ENCODE measurements at places on chromosomes 1 and 21.
A peak's percentile ranks its signal among the peaks of the same experiment; 100 is the strongest.

GRCh38 chr1:89198081-89198480 is 661 bp downstream of the GBP4 start:
- DNase-seq, result peak; percentile 2

DNA sequence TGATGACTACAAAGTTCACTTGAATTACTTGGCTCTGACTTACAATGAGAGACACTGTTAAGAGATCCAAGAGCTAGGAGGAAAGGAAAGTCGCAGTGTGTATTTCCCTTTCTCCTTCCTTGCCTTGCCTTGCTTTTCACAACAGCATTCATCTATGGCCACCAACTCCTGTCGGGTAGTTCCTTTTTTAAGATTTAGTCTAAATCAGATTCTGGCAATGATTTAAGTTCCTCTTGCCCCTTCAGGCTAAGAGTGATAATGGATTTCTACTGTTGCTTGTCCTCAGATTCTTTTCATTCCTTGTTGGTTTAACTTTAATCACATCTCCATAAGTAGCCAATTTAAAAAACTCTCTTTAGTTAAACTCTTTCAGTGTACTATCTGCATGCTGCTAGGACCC is 91.9 kb downstream of the GTF2B start:
- no peak for DNase-seq

- no peak for DNase-seq
Measured at GRCh38 chr21:23127973-23128372, 2129.8 kb downstream of the NCAM2 start.

GRCh38 chr1:203538726-203539125 is 44.8 kb downstream of the OPTC start:
- DNase-seq, result no peak

GRCh38 chr1:39623053-39623452 is 16.4 kb downstream of the HEYL start:
- DNase-seq, result no peak

DNA sequence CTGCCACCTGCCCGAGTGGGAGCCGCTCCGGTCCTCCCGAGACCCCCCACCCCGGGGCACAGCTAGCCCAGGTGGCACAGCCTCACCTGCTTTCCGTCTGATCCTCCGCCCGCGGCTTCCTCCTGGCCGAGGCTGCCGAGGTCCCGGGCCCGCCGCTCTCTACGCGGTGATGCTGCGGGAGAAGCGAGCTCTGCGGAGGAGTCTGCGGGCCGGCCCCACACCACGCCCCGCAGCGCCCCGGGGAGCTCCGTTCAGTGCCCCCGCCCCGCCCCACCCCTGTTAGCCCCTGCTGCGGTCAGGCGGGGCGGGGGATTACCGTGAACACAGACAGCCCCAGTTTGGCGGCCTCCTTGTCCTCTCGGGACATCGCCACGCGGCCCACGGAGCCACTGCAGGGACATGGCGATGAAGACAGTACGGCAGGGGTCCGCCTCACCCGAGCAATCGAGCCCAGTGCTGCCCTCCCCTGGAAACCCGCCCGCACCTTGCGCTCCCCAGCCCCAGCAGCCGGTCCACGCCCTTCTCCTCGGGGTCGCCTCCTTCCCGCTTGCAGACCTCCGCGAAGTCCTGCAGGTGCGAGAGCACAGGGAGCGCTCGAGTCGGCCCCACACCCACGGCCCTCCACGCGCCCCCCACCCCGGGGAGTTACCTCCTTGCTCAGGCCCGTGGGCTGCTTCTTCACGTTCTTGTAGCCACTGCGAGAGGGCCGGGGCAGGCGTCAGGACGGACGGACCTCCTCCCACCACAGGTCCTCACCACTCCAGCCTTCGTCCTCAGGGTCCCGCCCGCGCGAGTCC is 933 bp downstream of the C1orf35 start:
- peak; percentile 64 for DNase-seq

- no peak for DNase-seq
Measured at GRCh38 chr1:97351846-97352245, 569.0 kb downstream of the DPYD start.
